Effector memory CD8-positive, alpha-beta T cell (primary cell): ENCODE measurements at places on chromosomes 7 and 10.
A peak's percentile ranks its signal among the peaks of the same experiment; 100 is the strongest.

- H3K27me3 ChIP-seq = no peaks in the 10 kb centered on the region
- H3K27ac ChIP-seq = no peak overlapping the region
- DNase-seq = no peak
- H3K4me1 ChIP-seq = peaks cover 73% of the 10 kb centered on the region
- no peak overlapping the region for H3K4me3 ChIP-seq
- peaks cover 47% of the 10 kb centered on the region for H3K36me3 ChIP-seq
Observed at GRCh38 chr10:3811291-3811870, 26.4 kb upstream of the KLF6 start.

- peaks cover 9% of the 10 kb centered on the region for H3K36me3 ChIP-seq
- H3K27ac ChIP-seq = no peak overlapping the region
- no peaks in the 10 kb centered on the region for H3K27me3 ChIP-seq
Observed at GRCh38 chr10:77905086-77905748, 21.3 kb downstream of the DLG5 start.

DNA sequence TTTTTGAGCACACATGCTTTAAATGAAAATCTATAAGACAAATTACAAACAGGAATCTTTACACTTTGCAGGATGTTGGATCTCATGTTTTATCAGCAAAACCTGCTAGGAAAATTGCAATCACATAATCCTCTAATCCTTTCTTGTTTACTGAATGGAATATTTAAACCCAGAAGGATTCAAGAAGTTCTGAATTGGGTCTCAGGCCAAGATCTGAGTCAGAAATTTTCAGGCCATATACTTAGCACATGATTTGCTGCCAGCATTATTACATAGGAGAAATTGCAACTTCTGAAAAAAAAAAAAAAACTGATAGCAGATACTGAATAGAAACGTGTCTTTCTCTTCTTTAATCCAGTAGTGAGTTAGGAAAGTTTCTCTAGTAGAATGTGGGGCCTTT is 1005.3 kb upstream of the POT1 start:
- H3K4me3 ChIP-seq = no peak overlapping the region
- no peaks in the 10 kb centered on the region for H3K36me3 ChIP-seq
- H3K27me3 ChIP-seq = no peaks in the 10 kb centered on the region
- H3K27ac ChIP-seq = no peak overlapping the region
- DNase-seq = no peak
- no peaks in the 10 kb centered on the region for H3K4me1 ChIP-seq

DNA sequence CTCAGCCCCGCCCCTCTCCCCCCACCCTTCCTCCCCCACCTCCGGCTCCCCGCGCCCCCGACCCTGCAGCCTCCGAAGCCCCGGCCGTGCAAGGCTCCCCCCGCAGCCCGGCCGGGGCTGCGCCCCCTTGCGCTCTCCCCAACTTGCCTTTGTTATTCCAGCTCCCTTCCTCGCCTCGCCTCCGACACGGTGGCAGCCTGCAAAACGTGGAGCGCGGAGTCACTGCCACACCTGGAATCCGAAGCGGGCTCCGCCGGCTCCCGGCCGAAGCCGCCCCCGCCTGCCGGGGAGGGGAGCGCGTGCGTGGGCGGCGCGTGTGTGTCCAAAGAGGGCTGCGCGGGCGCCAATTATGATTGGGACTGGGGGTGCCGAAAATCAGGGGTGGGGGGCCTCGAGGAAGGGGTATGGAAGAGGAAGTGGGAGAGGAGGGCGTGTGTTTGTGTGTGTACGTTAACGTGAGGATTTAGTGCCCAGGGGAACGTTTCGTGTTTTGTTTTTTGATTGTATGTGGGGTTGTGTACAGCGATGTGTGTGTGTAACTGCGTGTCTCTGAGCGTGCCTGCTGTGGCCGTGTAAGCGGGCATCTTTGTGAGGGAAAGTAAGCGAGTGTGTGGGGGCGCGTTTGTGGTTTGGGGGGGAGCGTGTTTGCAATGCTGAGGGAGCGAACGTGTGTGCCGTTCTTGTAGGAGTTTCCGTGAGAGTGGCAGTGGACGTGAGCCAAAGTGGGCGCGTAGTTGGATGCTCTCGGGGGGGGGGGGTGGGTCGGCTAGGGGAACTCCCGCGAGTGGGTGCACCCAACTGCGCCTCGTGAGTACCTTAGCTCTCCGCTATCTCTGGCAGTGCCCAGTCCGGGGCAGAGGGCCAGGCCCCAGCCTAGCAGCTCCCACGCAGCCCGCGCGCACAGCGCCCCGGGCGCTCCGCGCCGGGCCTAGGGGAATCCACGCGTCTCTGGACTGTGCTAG is 1.2 kb upstream of the ZMIZ1 start:
- DNase-seq = peak; percentile 84
- peak overlapping the region; percentile 68 for H3K4me3 ChIP-seq
- peaks cover 23% of the 10 kb centered on the region for H3K4me1 ChIP-seq
- H3K36me3 ChIP-seq = peaks cover 15% of the 10 kb centered on the region

GRCh38 chr10:33353334-33353733 is 18.9 kb upstream of the NRP1 start:
- H3K4me3 ChIP-seq = no peak overlapping the region
- H3K27ac ChIP-seq = no peak overlapping the region
- no peak for DNase-seq
- peaks cover 10% of the 10 kb centered on the region for H3K27me3 ChIP-seq

GRCh38 chr7:111762211-111762610 is 199.9 kb upstream of the IMMP2L start:
- H3K27ac ChIP-seq = peak overlapping the region; percentile 29
- H3K4me3 ChIP-seq = no peak overlapping the region
- peaks cover 9% of the 10 kb centered on the region for H3K27me3 ChIP-seq
- no peaks in the 10 kb centered on the region for H3K4me1 ChIP-seq

GRCh38 chr7:5214236-5214635 is 24.2 kb downstream of the WIPI2 start:
- H3K27ac ChIP-seq = no peak overlapping the region
- H3K36me3 ChIP-seq = peaks cover 78% of the 10 kb centered on the region
- H3K4me3 ChIP-seq = no peak overlapping the region
- peaks cover 4% of the 10 kb centered on the region for H3K4me1 ChIP-seq
- no peaks in the 10 kb centered on the region for H3K27me3 ChIP-seq

DNA sequence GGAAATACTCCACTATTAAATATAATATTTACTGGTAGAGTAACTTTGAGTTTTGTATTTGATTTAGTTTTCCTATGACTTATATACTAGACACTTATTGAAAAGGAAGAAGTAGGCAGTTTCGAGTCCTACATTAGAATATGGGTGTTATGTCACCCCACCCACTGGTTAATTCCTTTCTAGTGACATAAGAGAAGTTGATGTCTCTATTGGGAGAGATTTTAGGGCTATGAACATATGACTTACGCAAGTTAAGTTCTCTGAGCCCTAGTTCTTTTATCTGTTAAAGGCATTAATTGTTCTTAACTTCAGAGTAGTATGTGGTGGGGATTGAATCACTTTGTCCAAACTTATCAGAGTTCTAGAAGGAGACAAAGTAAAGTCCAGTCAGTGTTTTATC is 30.5 kb downstream of the CPED1 start:
- H3K4me1 ChIP-seq = no peaks in the 10 kb centered on the region
- DNase-seq = no peak
- H3K27me3 ChIP-seq = peaks cover 14% of the 10 kb centered on the region

DNA sequence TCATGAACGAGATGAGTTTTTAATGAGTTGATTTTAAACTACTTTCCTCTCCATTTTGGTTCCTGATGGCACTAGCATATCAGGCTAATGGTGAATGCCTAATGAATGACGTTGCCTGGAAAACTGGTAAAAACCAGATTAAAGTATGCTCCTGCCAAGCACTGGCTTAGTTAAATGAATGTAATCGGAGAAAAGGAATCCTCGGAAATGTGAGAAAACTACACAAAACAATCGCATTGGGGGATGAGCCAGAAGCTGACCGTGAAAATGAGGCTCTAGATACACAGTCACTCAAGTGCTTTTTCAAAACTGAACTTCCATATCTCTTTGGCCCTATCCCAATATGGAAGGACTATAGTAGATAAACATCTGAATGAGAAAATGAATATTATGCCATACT is 153.8 kb upstream of the COL1A2 start:
- H3K27ac ChIP-seq = no peak overlapping the region
- no peaks in the 10 kb centered on the region for H3K36me3 ChIP-seq
- no peaks in the 10 kb centered on the region for H3K4me1 ChIP-seq
- no peak for DNase-seq
- H3K27me3 ChIP-seq = no peaks in the 10 kb centered on the region
- no peak overlapping the region for H3K4me3 ChIP-seq

DNA sequence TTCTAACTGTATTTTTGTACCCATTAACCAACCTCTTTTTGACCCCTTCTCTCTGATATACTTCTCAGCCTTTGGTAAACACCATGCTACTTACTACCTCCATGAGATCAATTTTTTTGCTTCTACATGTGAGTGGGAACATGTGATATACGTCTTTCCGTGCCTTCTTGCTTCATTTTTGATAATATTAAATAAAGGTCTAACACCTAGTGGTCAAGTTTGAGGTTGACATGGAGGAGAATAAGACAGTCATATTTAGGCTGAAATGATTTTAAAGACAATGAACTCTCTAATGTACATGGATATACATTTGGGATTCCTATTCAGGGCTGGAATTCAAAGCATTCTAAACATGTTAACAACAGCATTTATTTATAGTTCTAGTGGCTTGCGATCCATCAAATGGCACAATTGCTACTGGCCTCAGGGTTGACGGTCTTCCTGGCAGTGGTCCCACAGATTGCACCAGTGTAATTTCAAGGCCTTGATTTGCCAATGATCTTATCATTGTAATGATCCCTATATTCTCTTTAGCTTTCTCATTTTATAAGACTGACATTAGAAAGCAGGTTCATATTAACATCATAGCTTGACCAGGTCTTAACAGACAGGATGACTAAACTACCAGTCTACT is 315.9 kb upstream of the ETV1 start:
- no peaks in the 10 kb centered on the region for H3K36me3 ChIP-seq
- no peak overlapping the region for H3K4me3 ChIP-seq
- DNase-seq = no peak
- no peaks in the 10 kb centered on the region for H3K27me3 ChIP-seq
- no peaks in the 10 kb centered on the region for H3K4me1 ChIP-seq
- H3K27ac ChIP-seq = no peak overlapping the region

GRCh38 chr10:133565441-133566294 is at the start of gene SYCE1:
Gene SYCE1, minus strand, starts transcription at chr10:133565583. Its CDS starts 54 bp downstream, at chr10:133565529.
- DNase-seq = no peak
- H3K4me3 ChIP-seq = no peak within 1 kb of the TSS
- H3K27me3 ChIP-seq = peaks cover 38% of the 10 kb centered on the region
- H3K36me3 ChIP-seq = no peaks in the 10 kb centered on the region

DNA sequence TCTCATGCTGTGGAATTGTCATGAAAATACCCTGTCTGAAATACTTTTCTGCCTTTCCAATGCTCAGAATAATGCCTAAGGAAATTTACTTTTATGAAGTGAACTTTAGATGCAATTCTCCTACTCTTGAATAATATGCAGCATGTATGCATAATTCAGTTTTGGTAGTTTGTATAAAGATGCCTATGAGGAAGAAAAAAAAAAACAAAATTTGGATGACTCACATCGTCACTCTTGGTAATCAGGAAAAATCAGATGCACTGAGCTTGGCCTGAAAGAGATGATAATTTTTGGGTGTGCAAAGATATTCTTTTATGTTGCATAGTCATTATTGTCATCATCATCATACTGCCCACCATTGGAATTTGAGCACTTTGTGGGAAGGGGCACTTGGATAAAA is 382.1 kb downstream of the ANKRD7 start:
- no peak overlapping the region for H3K27ac ChIP-seq
- no peak for DNase-seq
- H3K27me3 ChIP-seq = no peaks in the 10 kb centered on the region
- H3K36me3 ChIP-seq = no peaks in the 10 kb centered on the region
- H3K4me1 ChIP-seq = no peaks in the 10 kb centered on the region

DNA sequence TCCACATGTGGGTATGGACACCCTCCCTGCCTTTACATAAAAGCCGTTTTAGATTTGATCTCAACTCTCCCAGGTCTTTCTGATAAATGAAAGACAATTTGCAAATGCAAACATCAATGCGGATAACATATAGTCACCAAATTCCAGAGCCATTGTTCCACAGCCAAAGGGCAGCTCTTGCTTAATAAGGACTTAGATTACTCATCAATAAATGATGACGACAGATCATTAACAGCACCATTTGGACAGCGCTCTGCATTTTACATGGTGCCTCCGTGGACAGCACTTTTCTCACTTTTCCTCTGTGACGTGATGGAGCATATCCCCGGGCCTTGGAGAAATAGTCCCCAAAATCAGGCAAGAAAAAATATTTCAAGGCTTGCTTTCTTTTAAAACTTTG is 370.3 kb upstream of the CELF2 start:
- no peak overlapping the region for H3K27ac ChIP-seq
- no peaks in the 10 kb centered on the region for H3K36me3 ChIP-seq
- peaks cover 21% of the 10 kb centered on the region for H3K27me3 ChIP-seq
- DNase-seq = no peak
- no peak overlapping the region for H3K4me3 ChIP-seq
- no peaks in the 10 kb centered on the region for H3K4me1 ChIP-seq

GRCh38 chr7:4809091-4809591 is 33.7 kb downstream of the AP5Z1 start:
- H3K27ac ChIP-seq = no peak overlapping the region
- peaks cover 3% of the 10 kb centered on the region for H3K4me1 ChIP-seq
- peaks cover 3% of the 10 kb centered on the region for H3K36me3 ChIP-seq
- peak overlapping the region; percentile 74 for H3K4me3 ChIP-seq
- H3K27me3 ChIP-seq = peaks cover 23% of the 10 kb centered on the region
- peak; percentile 23 for DNase-seq

GRCh38 chr10:6399231-6399741 is 180.8 kb downstream of the PRKCQ start:
- H3K4me1 ChIP-seq = peaks cover 7% of the 10 kb centered on the region
- no peaks in the 10 kb centered on the region for H3K27me3 ChIP-seq
- no peak overlapping the region for H3K4me3 ChIP-seq
- no peak for DNase-seq
- no peak overlapping the region for H3K27ac ChIP-seq

- no peaks in the 10 kb centered on the region for H3K36me3 ChIP-seq
- H3K4me3 ChIP-seq = no peak overlapping the region
- H3K27ac ChIP-seq = no peak overlapping the region
- peak; percentile 23 for DNase-seq
- no peaks in the 10 kb centered on the region for H3K4me1 ChIP-seq
Observed at GRCh38 chr10:129888784-129889616, 75.1 kb downstream of the EBF3 start.

DNA sequence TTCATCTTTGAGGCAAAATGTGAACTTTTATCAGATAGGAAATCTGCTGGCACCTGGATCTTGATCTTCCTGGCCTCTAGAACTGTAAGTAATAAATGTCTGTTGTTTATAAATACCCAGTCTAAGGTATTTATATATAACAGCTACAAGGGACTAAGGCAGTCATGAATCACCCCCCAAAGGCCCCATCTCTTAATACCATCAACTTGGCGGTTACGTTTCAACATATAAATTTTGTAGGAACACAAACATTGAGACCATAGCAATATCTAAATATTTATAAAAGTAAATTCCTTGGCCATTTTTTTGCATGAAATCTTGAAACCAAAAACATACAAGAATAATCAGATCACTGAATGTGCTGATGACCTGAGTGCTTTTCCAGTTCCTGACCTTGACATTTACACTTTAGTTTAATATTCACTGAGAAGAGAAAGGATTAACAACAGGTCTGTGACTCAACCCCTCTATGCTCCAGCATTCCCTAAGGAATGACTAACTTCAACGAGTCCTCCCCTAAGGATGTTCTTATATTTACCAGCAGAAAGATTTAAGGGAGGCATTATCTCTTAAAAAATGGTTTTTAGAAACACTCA is 1438.5 kb upstream of the CELF2 start:
- H3K27ac ChIP-seq = no peak overlapping the region
- no peak for DNase-seq
- H3K4me3 ChIP-seq = no peak overlapping the region
- no peaks in the 10 kb centered on the region for H3K36me3 ChIP-seq
- no peaks in the 10 kb centered on the region for H3K27me3 ChIP-seq
- no peaks in the 10 kb centered on the region for H3K4me1 ChIP-seq
